Activated CD4-positive, alpha-beta T cell treated with anti-CD3 and anti-CD28 coated beads for 1 hour (primary cell): ENCODE measurements at places on chromosomes 6 and 20.

GRCh38 chr6:90502866-90503407 is 83.9 kb downstream of the MAP3K7 start:
- DNase-seq = no peak

- no peak for DNase-seq
These were observed 14.2 kb downstream of the SEC63 start for GRCh38 chr6:107943626-107944439.

DNA sequence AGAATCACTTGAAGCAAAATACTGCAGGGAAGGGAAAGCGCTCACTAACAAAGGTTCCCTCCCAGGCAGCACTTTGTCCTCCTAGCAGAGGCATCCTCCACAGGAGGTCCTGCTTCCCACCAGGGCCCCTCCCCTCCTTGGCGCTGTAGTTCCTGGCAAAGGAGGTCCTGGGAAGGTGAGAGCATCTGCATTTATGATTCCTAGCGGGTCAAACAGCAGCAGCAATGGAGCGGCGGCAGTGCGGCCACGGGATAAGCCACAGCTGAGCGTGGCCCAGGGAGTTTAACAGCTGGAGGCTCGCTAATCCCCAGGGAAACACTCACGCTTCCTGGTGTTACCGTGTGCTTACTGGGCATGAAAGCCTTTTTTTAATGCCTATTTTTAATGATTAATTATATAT is 185.8 kb downstream of the TTLL2 start:
- DNase-seq = no peak

- no peak for DNase-seq
These were observed 304.1 kb upstream of the TCF21 start for GRCh38 chr6:133584823-133585222.

DNA sequence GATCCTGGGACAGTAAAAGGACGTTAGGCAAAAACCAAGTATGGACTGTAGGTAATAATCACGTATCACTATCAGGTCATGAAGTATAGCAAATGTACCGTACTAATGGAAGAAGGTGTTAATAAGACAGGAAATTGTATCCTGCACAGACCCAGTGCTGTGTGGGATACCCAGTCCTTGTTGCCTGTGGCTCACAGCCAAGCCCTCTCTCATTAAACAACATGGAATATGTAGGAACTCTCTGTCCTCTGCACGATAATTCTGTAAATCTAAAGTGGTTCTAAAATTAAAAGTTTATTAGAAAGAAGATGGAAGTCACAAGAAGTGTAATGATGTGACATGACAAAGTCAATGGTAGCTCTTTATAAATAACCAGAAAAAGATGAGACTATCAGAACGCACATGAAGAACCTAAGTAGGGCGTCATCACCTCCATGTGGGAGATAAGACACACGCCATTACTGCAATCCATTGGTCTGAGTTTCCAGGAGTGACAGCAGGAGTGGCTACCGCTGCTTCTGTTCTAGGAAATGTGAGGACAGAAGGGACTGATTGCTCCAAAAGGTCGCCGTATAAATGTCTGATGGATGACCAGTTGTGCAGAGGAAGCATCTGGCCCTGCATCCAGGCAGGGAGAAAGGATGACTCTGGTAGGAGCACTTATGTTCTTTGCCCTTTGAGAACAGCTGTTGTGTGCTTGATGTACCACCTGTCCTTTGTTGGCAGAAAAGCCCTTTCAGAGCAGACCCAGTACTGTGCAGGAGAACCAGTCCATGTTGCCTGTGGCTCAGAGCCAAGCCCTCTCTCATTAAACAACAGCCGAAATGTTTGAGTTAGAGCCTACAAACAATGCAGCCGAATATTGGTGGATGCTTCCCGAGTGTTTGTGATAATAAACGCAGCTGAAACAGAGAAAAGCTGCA is 125.6 kb downstream of the FIG4 start:
- DNase-seq = no peak

DNA sequence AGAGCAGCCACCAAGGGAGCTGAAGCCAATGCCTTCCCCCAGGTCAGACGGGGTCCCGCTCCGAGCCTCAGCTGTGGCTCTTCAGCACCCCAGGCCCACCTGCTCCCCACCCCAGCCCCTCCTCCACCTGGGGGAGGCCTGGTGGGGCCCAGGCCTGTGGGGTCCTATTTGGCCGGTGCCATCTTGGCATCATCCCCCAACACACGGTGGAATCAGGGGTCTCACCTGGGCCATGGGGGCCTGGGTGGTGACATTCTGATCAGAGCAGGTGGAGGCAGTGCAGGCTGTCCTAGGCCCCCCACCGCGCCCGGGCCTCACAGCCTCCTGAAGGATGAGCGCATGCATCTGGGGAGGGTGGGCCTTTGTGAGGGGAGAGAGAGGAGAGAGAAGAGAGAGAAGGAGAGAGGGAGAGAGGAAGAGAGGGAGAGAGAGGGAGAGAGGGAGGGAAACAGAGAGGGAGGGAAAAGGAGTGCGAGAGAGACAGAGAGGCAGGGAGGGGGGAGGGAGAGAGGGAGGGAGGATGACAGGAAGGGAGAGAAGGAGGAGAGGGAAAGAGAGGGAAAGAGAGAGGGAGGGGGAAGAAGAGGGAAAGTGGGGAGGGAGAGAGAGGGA is 23.9 kb upstream of the RBBP8NL start:
- no peak for DNase-seq

DNA sequence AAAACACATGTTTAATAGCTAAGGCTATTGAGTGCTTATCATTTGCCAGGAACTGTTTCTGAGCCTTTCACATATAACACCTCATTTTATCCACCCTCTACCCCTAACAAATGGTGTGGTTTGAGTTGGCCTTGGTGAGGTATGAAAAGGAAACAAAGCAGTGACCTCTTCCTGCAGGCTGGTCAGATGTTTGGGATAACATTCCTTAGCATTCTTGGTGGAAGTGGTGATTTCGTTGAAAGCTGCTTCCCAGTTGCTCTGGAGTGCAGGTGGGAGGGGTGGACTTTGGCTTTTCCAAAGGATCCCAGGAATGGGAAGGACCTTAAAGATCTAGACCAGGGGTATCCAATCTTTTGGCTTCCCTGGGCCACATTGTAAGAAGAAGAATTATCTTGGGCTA is 41.3 kb downstream of the CARMIL1 start:
- no peak for DNase-seq

- DNase-seq = no peak
These were observed 17.1 kb downstream of the ALDH8A1 start for GRCh38 chr6:134932535-134933470.

GRCh38 chr20:62111148-62111547 is 11.1 kb upstream of the LSM14B start:
- no peak for DNase-seq

DNA sequence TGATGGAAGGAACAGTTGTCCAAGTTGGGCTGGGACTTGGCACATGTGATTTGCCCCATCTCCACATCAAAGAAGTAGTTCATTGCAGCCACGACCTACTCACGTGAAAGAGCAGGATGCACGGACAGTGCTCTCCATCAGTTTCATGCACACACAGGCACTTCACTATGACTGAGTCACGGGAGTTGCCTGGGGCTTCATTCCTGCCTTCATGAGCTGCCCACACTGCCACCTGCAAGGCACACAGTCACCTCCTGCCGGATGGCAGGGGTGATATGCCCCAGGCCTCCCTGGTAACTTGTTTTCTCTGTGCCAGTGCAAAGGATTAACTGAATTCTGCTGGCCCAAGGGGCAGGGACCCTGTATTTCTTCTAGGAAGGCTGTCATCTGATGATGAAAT is 22.8 kb downstream of the CST5 start:
- no peak for DNase-seq

GRCh38 chr6:165511807-165512206 is 151.2 kb downstream of the PDE10A start:
- no peak for DNase-seq

DNA sequence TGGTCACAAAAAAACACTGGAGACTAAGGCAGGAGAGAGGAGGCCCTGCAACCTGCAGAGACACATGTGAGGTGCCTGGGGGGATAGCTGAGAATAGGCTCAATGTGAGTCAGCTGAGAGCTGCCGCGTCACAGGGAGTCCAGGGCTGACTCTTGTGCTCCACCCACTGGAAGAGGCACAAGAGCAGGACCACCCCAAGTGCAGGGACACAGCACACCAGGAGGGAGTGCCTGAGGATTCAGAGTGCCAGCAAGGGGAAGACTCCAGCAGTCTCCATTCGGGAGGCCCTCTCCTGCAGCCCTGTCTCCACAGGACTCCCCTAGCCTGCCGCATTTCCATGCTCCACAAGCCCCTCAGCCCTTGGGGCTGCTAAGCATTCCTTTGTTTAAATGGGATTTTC is 105.5 kb downstream of the HUS1B start:
- no peak for DNase-seq

DNA sequence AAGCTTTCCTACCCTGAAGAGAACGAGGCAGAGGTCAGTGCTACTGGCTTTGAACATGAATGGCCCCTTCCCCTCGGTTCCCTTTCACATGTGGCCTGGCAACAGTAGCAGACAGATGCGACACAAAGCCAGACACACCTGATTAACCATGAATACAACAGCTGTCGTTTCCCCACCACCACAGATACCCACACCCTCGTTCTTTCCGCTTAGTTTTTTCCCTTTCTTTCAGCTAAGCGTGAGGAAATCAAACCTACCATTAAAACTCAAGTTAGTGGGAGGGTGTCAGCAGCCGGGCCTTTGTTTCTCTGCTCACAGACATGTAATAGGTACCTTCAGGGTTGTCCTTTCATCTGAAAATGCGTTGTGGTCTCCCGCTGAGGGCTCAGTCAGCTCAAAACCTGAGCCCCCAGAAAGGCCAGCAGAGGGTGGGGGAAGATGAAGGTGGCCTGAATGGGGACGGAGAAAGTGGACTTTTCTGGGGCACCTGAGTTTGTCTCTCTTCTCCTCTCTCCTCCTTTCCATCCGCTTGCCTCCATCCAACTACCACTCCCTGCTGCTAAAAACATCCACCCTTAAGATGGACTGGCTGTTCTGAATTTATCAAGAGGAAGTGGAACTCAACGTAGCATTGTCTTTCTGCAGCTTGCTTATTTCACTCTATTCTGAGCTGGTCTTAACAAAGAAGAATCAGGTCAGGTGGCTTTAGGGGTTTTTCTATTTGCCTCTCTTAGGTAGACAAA is 516.6 kb upstream of the JARID2 start:
- DNase-seq = no peak

- DNase-seq = no peak
These were observed 31.9 kb downstream of the ZNF184 start for GRCh38 chr6:27441001-27441400.

- no peak for DNase-seq
These were observed 27.1 kb upstream of the SYNCRIP start for GRCh38 chr6:85669735-85670194.

GRCh38 chr6:1322696-1323219 is 10.9 kb downstream of the FOXQ1 start:
- DNase-seq = no peak

GRCh38 chr6:134821397-134821796 is 128.5 kb downstream of the ALDH8A1 start:
- no peak for DNase-seq

DNA sequence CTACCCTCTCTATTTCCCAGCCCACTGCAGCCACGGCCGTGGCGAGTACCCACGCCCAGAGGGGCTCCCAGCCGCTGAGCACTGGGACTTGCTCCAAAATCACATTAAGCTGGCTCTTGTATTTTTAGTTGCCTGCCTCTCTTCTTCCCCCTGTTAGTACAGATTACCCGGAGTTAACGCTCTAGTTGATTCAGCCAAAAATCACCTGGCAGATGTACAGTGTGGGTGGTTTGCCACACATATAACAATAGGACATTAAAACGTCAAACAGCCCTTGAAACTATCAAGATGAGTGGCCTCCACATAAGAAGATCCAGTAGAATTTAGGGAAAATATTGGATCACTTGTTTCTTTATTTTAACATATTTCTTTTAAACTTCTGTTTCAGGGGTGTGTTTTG is 268.8 kb upstream of the PRDM1 start:
- DNase-seq = no peak

DNA sequence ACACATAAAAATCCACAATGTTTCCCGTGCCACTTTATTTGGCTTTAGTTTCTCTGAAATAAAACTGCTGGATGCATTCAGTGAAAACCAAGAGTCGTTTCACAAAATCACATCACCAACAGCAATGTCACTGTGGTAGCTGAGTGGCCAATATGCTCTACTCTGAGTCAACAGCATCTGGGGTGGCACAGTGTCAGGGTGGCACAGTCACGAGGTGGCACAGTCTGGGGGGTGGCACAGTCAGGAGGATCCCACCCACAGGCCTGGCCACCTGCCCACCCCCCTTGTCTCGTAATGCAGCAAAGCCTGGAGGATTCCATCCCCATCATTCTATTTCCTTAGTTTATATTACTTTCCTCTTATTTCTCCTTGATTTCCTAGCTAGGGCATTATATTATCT is 87.0 kb downstream of the ANKRD60 start:
- no peak for DNase-seq

DNA sequence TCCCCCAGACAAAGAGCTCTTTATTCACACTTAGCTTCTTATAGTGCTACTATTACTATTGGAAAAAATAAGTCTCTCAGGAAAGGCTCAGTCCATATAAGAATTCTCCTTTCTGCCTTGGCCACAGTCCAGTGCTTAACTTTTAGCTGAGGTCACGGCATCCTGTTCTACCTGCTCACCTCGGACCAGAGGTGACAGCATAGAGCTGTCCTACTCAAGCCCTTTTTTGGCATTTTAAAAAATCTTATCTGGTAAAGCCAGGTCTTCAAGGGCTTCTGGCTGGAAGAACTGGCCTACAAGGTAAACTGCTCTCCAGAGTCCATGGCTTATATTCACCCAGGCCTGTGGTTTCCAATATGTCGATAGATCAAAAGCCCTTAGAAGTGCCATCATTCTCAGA is 109.7 kb downstream of the RCAN2 start:
- no peak for DNase-seq

DNA sequence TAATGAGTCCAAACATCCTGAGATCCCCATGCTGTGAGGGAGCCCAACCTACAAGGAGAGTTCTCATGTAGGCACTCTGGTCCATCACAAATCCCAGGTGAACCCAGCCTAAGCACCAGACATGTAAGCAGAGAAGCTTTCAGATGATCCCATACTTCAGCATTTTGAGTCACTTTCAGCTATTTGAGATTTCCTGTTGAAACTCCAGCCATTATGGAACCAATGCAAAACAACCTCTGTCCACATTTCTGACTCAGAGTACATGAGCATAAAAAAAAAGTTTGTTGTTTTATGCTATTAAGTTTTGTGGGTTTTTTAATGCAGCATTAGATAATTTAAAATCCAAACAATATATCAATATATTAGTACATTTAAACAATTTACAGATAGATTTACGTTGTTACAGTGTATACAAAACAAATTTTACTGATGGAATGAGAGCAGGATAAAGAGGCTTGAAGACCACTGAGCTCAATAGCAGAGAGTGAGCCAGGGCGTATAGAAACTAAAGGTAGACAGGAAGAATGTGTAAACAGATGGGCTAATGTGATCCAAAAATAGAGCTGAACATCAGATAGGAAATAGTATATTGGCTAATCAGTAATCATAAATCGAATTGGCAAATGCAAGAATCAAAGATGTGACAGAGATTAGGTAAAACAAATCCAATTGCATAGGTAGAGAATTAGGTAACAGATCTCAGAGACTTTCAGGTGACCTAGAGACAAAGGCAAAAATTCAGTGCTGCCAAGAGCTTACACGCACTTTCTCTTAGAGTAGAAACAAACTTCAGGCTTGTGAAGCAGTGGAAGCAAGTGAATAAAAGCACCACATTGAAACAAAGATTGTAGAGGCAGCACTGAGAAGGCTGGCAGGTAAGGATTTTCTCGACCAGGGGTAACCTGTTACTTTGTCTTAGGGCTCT is 36.2 kb upstream of the PLCB1 start:
- DNase-seq = no peak

- no peak for DNase-seq
These were observed 17.7 kb downstream of the TPBG start for GRCh38 chr6:82381278-82381677.
